ENCODE measurements at places on chromosomes 7 and 10.

GRCh38 chr7:13262929-13263530 lies 575.6 kb downstream of the ARL4A start:
- DNase-seq: no peak

DNA sequence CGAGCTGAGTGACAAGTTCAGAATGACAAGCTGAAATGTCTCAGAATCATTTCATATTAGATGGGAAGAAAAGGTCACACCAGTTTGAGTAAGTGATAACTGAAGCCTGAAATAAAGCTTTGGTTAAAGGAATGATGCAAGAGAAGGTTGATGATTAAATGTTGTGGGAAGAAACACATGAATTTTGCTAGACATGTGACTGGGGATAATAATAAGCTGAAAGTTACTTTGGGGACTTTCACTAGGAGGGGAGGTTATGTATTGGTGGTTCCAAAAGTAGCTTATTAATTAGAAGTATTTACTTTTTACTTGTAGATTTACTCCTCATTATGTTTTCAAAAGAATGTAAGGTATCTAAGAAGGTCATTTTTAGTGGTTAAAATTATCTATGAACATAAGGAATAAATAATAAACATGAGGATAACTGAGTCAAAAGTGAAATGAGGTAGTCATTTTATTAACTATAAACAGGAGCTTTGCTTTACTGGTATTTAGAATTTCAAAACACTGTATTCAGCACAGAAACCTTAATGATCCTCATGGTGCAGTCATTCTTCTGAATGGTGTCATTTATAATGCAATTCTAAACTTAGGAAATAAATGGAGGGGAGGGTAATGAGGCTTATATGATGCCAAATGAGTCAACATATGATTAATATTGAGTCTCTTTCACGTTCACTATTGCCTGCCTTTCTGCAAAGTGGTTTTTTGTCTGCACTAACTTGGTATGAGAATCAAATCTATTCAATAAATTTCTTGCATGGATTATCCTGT lies 63.7 kb downstream of the PRKG1 start:
- DNase-seq: no peak

DNA sequence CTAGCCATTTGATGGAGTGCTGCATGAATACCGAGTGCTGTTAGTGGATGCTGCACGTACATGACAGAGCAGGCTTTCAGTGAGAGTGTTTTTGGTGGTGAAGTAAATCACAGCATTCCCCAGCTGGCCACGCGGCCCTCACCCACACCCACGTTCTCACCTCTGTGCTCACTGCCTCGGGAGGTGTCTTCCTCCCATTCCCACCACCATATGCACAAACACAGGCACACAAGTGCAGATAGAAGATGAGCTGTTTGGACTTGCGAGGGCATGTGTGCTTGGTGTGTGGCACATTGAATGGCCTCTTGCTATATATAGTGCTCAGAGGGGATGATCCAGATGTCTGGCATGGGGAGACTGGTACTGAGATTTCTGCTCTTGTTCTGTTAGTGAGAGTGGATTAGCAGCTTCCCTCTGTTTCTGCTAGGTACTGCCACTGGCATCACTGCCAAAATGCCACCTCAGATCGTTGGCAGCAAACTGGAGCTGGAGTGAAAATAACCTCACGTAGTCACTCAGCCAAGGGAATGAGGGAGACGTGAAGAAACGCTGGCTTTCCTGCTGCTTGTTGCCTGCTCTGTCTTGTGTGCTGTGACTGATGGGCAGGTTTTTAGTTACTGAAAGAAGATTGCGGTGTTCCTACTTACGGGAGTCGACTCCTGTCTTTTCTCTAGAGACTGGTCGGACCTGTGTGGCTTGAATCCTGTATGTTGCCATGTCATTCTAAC lies 19.1 kb downstream of the DNAJB6 start:
- no peak for DNase-seq

- DNase-seq: no peak
These were observed 46.8 kb downstream of the CAMK2B start for GRCh38 chr7:44278451-44279161.

DNA sequence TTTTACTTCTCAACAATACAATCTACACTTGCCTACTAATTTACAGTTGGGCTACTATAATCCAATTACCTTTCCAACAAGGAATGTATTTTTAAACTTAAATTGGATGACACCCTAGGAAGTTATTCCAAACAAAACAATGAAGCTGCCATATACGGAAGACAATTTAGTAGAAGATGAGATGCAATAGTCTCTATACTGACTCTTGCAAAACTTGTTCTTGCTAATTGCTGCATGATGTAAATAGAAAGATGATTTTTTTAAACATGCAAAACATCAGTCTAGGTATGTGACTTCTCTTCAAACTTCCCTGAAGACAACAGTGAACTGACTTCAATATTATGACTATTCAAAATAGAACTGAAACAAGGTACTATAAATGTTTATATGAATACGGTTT lies 17.6 kb downstream of the NT5C3A start:
- no peak for DNase-seq

DNA sequence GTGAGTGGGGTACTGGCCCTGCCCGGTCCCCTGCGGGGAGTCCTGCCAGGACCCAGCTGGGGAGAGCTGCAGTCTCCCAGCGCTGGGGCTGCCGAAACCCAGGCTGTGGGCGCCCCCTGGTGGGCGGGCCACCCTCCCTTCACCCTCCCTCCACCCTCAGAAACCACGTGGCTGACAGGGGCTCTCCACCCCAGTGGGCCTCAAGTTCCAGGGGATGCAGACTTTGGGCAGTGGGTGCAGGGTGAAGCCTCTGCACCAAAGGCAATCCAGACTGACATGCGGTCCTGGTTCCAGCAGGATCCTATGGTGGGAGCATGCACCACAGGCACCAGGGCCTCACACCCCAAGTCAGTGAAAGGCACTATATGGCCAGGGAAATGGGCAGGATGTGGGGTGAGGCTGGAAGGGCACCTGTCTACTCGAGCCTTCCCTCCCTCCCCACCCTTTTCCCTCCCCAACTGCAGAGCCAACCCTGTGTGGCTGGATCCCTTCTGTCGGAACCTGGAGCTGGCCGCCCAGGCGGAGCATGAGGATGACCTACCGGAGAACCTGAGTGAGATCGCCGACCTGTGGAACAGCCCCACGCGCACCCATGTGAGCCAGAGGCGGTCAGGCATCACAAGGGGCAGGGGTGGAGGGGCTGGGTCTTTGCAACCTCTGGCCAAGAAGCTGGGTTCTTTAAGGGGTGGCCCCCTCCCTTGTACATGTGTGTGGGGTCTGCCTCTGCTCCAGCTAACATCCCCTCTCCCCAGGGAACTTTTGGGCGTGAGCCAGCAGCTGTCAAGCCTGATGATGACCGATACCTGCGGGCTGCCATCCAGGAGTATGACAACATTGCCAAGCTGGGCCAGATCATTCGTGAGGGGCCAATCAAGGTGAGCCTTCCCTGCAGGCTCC lies 38.8 kb downstream of the PSAP start:
- DNase-seq: peak; percentile 77

DNA sequence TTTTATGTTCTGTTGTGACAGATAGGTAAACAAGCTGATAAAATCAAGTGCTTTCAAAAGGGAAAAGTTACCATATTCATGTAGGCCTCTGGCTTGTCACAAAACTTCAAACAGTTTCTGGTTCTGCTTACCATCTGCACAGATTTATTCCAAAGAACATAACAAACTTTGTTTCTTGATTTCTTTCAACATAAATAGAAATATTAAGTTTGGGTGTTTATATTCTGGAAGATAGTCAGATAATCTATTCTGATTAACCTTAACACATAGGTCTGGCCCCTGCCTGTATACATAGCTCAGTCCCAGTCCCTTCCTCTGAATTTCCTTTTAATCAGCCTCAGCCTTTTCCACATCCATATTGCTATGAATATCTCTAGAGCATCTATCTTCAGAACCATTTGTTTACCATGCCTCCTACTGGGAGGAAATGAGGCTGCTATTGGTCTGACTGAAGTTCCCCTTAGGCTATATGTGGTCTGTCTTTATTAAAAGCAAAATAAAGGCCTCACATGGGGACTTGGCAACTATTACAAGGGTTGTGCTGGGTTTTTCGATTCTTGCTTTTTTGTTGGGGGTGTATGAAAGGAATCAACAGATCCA lies 319.0 kb downstream of the HPSE2 start:
- no peak for DNase-seq

DNA sequence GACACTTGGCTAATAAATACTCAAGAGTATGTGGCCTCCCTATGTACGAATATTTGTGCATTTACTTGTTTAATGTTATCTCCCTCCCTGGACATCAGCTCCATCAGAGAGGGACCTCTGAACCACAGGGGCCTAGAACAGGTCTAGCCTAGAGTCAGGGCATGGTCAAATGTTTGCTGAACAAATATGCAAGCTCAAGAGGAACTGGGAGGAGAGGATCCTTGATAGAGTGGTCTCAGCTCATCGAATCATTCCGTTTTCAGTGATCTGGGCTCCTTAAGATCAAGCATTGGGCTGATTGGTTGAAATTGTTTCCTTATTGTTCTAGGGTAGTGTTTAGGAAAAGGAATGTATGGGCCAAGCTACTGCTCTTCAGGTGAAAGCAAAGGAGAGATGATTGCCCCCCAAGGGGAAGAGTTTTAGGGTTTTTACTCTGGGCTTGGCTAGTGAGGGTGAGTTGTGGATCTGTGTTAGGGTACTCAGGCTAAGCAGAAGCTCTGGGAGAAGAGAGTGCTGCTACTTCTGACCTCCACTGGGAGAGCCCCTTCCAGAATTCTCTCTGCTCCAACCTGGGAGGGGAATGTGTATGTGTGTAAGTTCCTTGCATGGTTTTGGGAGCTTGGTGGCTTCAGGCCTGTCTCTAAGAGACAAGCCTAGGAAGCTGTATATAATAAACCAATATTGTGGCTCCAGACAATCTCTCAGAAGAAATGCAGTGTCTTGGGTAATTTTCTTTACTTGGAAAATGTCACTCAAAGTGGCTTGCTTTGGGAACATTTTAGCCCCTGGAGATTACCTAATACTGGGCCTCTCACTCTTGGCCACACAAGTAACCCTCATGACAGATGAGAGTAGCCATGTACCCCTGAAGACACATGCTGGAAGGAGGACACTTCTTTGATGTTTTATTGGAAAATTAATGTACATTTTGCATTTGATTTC lies 110.0 kb downstream of the EMX2 start:
- no peak for DNase-seq

DNA sequence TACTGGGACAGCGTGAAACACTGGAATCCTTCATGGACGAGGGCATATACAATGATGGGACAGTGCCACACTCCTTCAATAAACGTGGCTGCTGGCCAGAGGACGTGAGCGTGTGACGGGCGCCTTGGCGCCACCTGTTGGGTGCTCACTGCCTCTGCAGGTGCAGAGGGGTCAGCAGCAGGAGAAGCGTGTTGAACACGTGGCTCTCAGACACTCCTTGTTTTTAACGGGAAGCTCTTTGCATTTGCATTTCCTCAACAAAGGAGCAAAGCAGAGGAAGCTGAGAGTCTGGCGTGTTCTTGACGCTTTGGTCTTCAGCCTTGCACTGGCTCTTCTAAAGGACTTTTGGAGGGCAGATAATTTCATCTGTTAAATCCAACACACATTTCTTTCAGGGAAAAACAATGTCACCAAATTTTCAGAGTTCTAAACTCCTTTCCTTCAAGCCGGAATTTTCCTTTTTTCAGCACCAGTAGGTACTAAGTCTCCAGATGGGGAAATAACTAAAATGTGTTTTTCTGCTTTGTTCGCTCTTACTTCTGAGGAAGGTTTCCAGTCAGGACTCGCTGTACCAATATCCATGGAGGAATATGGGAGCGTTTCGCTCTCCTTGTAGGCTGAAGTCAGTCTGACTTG lies 2.9 kb upstream of the GET4 start:
- peak; percentile 78 for DNase-seq

DNA sequence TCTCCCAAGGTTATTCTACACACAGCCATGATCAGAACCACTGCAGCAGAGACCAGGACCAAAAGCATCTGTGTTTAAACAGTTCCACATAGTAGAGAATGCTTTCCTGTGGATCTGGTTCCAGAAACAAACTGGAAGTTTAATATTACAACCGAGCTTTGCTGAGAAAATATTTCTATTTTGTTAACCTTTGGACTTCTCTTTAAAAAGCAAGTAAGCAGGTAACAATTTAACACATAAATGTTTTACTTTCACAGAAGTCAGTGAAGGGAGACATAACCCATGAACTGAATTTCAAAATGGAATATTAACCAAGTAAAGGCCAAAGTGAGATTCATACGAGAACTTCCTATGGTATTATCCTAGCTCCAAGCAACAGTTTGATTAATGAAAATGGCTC lies 98.6 kb upstream of the PHYHIPL start:
- no peak for DNase-seq

- DNase-seq: no peak
These were observed 3.6 kb upstream of the HTR5A start for GRCh38 chr7:155066417-155066950.

DNA sequence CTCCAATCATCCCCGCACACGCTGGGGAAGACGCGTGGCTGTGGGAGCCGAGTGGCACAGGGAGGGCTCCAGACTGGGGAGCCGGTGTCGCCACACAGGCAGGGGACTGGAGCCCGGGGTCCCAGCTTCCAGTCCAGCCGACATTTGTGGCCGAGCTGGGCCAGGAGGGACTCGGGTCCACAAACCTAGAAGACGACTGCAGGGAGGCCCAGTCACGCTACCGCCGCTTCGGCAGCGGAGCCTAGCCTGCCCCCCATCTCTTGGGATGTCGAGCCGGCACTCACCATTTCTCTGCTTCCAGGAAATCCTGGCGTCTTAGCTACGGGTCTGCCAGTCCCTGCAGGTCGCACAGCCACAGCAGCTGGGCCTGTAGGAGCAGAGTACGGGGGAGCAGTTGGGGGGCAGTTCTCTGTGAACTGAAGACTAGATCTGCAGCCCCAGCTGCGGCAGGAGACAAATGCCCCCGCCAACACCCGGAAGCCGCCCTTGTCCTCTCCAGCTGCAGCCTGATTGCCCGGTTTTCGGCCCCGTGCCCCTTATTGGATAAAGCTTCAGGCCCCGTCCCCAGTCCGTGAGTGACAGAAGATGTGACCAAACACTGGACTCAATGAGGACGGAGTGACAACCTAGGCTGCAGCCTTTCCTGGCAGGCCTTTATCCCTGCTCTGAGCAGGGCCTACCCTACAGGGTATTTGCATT lies 270.7 kb downstream of the ZNF33B start:
- DNase-seq: peak; percentile 24

DNA sequence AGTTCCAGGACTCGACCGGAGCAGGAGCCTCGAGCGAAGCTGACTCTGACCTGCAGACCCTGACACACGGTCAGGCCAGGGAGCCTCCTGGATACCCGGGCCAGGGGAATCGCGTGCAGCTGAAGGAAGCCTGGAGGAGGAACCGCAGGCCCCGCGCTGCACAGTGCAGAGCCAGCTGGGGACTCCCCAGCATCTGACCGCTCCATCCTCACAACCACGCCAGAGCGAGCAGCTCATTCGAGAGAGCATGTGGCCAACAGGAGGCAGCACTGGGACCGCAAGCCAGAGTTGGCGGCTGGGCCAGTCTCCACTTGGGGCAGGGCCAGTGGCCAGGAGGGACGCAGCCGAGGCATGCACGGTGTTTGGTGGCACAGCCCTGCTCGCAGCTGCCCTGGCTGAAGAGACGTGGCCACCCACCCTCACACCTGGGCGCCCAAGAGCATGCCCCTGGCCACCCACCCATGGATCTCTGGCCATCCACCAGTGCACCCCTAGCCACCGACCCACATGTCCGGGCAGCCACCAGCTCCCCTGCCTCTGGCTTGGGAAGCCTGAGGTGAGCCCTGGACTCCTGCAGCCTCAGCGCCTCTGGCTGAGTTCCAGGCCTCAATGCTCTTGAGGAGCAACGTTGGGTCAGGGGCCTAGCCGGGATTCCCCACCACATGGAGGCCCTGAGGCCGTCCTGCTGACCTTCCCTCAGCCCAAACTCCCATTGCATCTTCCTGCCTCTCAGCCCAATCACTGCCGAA lies 213.9 kb downstream of the ELFN1 start:
- DNase-seq: no peak

GRCh38 chr7:74476626-74477025 lies 22.9 kb downstream of the GTF2IRD1 start:
- no peak for DNase-seq

All from stimulated activated CD4-positive, alpha-beta T cell treated with anti-CD3 and anti-CD28 coated beads, Interleukin-1b, Interleukin-23, amount 100 ng/mL, for 48 hours (primary cell).